Osteocyte (in vitro differentiated cells): ENCODE measurements at places on chromosomes 13 and 19. TPM values are rescaled to one million over a fixed set of nuclear protein-coding genes. Genes with fewer than 3 reads are reported as not detected.
A peak's percentile ranks its signal among the peaks of the same experiment; 100 is the strongest.

The PCDH20 gene
- 0.47 and 0.70 TPM in 2 replicates for total RNA-seq

The HCST gene
- 0.81 and 0.97 TPM in 2 replicates for total RNA-seq

GRCh38 chr19:20999731-21000352 is 20.6 kb upstream of the ZNF430 start:
- peak; percentile 93 for DNase-seq

GRCh38 chr13:43301346-43301969 is 278.1 kb downstream of the DNAJC15 start:
- DNase-seq: no peak
